Natural killer cell treated with Interleukin-12 subunit alpha and Interleukin-12 subunit beta and Interleukin-15 and Interleukin-18, amount 100 ng/mL, for 72 hours (primary cell): ENCODE measurements at places on chromosomes 4 and X. TPM values are rescaled to one million over a fixed set of nuclear protein-coding genes. Genes with fewer than 3 reads are reported as not detected.

The TMPRSS11E gene
- not detected for total RNA-seq

The ADH6 gene
- total RNA-seq: not detected

The ESX1 gene
- not detected for total RNA-seq

The MAGED4 gene
- not detected for total RNA-seq

The BEX3 gene
- total RNA-seq: 0.52 TPM

The TBC1D14 gene
- 37.3 TPM for total RNA-seq

The NDUFB11 gene
- total RNA-seq: 50.8 TPM

The CENPU gene
- total RNA-seq: 44.8 TPM

The LIMCH1 gene
- not detected for total RNA-seq

The DCTD gene
- total RNA-seq: 135 TPM

The FGD1 gene
- total RNA-seq: not detected

The NXF2B gene
- total RNA-seq: not detected

The REELD1 gene
- not detected for total RNA-seq

The RAB41 gene
- not detected for total RNA-seq

The CD38 gene
- 179 TPM for total RNA-seq

The WNK3 gene
- 0.26 TPM for total RNA-seq

The GAGE1 gene
- total RNA-seq: not detected

The SH2D1A gene
- total RNA-seq: 76.1 TPM

The PDLIM5 gene
- total RNA-seq: 26.2 TPM

The PDE6B gene
- 14.8 TPM for total RNA-seq

The ELMOD2 gene
- total RNA-seq: 13.1 TPM

The CPE gene
- total RNA-seq: not detected
